ENCODE measurements at places on chromosomes 11 and 22.

GRCh38 chr11:110356762-110357671, 60.6 kb upstream of the RDX start:
- peak; percentile 21 for DNase-seq

GRCh38 chr11:60831143-60831500, 10.8 kb upstream of the CCDC86 start:
- peak; percentile 68 for DNase-seq

DNA sequence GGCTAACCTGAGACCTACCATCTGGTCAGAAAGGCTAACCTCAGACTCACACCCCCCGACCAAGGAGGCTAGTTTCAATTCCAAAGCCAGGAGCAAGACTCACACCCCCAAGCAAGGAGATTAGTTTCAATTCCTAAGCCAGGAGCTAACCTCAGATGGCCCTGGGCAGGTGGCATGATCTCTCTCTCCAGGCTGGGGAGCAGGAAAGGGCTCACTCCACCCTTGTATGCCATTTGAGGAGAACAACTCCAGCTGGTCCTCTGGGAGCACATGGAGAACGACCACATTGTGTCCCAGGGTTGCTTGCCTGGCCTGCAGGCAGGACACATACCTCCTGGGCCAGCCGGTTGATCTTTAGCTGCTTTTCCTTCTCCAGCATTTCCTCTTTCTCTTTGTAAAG, 32.6 kb downstream of the USH1C start:
- DNase-seq, result no peak

DNA sequence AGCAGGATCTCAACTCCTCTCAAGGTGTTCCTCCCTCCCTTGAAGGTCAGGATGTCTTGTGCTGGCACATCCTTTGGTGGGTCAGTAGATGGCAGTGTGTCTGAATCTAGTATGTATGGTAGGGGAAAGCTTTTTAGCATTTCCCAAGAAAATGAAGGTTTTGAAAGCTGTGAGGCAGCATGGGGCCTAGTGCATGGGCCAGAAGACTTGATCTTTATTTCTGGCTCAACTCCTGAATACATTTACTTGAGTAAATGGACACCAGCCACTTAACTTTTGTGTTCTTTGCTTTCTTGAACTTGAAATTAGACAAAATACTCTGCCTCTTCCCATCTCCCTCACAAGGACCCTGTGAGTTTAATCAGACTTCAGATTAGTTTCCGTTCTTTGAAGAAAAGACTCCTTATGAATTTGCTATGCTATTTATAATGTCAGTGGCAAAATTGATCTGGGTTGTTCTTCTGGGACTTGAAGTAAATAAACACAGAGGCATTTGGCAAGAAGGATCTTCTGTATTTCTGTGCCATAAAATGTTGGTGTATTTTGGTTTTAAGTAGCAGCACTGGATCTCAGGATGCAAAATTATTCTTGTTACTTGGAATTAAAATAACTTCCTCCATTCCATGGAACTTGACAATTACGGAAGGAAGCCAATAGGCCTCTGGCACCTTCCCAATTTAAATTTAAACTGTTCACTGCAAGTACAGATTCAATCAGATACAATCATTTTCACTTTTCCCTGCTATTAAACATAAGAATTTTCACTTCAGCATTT, 288.8 kb downstream of the CASP12 start:
- peak; percentile 65 for DNase-seq

- DNase-seq, result peak; percentile 70
These were observed 14.9 kb upstream of the CCDC73 start for GRCh38 chr11:32809313-32809712.

GRCh38 chr11:86183694-86184093, 60.9 kb upstream of the EED start:
- DNase-seq, result no peak

GRCh38 chr11:11351042-11351586, 1.9 kb downstream of the CSNK2A3 start:
- no peak for DNase-seq

GRCh38 chr11:34524696-34525095, 11.1 kb upstream of the ELF5 start:
- DNase-seq, result no peak

- DNase-seq, result no peak
These were observed 139.7 kb downstream of the NAV2 start for GRCh38 chr11:19852288-19852687.

GRCh38 chr11:491358-491757, 15.7 kb downstream of the RNH1 start:
- DNase-seq, result no peak

- DNase-seq, result no peak
These were observed 130.5 kb downstream of the GRIA4 start for GRCh38 chr11:105740164-105740903.

- no peak for DNase-seq
These were observed 6.3 kb downstream of the DEPDC7 start for GRCh38 chr11:33021937-33022336.

GRCh38 chr11:86484795-86485166, 110.1 kb downstream of the CCDC81 start:
- DNase-seq, result peak; percentile 69

DNA sequence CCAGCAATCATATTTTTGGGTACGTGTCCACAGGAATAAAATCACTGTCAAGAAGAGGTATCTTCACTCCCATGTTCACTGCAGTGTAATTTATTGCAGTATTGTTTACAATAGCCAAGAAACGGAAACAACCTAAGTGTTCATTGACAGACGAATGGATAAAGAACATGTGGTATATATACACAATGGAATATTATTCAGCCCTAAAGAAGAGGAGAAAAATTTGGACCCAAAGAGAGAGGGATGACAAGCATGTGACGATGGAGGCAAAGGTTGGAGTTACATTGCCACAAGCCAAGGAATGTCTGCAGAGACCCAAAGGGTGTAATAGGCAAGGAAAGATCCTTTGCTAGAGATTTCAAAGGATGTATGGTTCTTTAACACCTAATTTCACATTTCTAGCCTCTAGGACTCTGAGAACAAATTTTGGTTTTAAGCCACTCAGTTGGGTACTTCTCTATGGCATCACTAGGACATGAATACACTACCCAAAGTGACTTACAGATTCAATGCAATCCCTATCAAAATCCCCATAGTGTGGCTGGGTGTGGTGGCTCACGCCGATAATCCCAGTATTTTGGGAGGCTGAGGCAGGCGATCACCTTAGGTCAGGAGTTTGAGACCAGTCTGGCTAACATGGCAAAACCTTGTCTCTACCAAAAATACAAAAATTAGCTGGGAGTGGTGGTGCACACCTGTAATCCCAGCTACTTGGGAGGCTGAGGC, 31.1 kb upstream of the TOP3B start:
- no peak for DNase-seq
